ENCODE measurements at places on chromosomes 13 and 19.

GRCh38 chr19:44512326-44513298 is 12.3 kb upstream of the ZNF180 start:
- DNase-seq: no peak

GRCh38 chr13:78326633-78327032 is 276.7 kb downstream of the POU4F1 start:
- no peak for DNase-seq

DNA sequence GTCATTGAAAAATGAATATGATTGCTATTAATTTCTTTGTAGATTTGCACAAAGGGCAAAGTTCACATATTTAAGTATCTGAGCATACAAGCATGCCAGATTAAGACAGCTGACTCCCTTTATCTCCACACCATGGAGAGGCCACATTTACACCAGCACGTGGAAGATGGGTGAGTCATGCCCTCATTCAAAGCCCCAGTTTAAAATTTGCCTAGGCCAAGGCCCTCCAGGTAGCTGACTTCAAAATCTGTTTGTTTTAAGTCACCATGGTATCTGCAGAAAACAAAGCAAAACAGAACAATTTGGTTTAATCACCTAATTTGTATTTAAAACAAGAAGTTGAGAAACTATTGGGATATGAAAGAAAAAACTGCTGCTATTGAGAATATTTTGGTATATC is 109.2 kb downstream of the ESD start:
- no peak for DNase-seq

- DNase-seq: no peak
Measured at GRCh38 chr13:37601648-37602440, 3.3 kb upstream of the POSTN start.

DNA sequence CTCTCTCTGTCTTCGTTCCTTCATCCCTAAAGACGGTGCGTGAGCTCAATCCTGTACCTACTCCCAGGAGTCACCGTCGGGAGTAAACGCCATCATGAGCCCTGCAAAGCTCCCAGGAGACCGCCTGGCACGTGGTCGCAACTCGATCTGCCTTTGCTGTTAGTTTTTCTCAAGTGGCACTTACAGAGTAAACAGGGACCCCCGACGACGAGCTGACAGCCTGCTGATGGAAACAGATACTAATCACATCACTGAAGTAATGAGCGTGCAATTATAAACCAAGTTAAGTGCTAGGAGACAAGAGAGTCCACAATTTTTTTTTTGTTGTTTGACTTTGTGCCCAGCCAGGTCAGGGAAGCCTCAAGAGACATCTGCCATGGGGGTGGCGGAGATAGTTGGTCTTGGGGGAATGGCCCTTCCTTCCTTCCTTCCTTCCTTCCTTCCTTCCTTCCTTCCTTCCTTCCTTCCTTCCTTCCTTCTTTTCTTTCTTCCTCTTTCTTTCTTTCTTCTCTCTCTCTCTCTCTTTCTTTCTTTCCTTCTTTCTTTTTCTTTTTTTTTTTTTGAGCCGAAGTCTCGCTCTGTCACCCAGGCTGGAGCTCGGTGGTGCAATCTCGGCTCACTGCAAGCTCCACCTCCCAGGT is 23.6 kb downstream of the CACNG6 start:
- DNase-seq: no peak

GRCh38 chr13:112171570-112171965 is 104.6 kb downstream of the SOX1 start:
- no peak for DNase-seq

DNA sequence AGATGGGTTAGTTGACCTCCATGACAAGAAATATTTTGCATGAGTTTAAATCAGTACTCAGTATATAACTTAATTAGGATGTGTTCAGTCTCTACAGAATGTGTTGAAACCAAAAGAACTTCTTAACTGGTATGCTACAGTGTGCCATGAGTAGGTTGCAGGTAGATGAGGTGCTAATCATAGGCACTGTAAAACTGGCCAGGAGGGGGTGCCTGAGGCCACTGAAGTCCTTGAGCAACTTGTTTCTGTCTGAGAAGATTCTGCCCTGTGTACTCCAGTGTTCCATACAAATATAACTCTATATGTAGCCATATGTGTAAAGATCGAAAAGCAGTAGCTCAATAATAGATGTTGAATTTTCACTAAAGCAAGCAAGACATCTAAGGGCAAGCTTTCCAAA is 549.2 kb upstream of the KLF12 start:
- DNase-seq: no peak

- DNase-seq: no peak
Measured at GRCh38 chr13:47908197-47908902, 92.7 kb downstream of the SUCLA2 start.

GRCh38 chr13:95185851-95186250 is 115.4 kb downstream of the ABCC4 start:
- no peak for DNase-seq

- no peak for DNase-seq
Measured at GRCh38 chr19:38411041-38411712, 8.3 kb downstream of the FAM98C start.

Data from esophagus squamous epithelium (tissue), 5 donors.